ENCODE measurements at places on chromosomes 7 and 10. TPM values are rescaled to one million over a fixed set of nuclear protein-coding genes. Genes with fewer than 3 reads are reported as not detected.

PODXL gene
- 0.22 TPM for total RNA-seq

TMEM270 gene
- total RNA-seq = not detected

PSAP gene
- total RNA-seq = 148 TPM

ABCC2 gene
- total RNA-seq = 181 TPM

CHST3 gene
- total RNA-seq = 18.7 TPM

C10orf67 gene
- not detected for total RNA-seq

LRRC61 gene
- 34.8 TPM for total RNA-seq

DNA sequence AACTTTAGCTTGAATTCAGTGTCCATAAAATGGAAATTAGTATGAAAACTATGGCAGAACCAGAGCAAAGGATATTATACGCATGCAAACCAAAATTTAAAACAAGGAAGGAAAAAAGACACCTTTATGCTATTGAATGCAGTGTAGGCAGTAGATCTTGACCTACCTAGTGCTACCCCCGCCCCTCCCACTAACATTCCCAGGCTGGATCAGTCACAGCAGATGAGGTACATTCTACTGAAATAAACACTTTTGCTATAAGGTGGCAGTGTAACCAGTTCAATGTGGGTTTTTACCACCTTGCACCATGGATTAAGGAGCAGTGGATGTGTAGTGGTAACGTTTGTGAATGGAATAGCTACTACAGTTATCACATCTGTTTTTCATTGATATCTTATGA lies 27.9 kb downstream of the SRI start:
- no peaks in the 10 kb centered on the region for H3K27me3 ChIP-seq
- no peak overlapping the region for H3K27ac ChIP-seq
- peaks cover 13% of the 10 kb centered on the region for H3K4me1 ChIP-seq

DNA sequence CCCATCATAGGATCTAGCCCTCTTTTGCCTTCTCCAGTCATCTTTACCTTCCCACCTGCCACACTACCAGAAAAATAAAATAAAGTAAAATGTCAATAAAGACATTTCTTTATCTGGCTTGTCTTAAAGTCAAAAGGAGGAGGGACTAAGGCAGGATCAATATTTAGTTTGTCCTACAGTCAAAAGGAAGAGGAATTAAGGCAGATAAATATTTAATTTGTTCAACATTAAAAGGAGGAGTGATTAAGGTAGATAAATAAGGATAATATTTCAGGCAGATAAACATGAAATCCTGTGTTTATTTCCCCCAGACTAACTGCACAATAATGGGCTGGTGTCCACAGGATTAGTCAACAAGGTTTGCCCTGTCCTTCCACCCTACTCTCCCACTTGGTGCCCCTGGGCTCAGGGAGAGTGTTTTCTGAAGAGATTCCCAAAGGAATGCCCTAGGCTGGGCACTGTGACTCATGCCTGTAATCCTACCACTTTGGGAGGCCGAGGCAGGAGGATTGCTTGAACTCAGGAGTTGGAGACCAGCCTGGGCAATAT lies 18.3 kb upstream of the MSMB start:
- H3K27me3 ChIP-seq = no peaks in the 10 kb centered on the region
- H3K36me3 ChIP-seq = no peaks in the 10 kb centered on the region
- no peak overlapping the region for H3K4me3 ChIP-seq
- DNase-seq = no peak

- no peak for DNase-seq
- H3K4me1 ChIP-seq = no peaks in the 10 kb centered on the region
- H3K36me3 ChIP-seq = no peaks in the 10 kb centered on the region
- H3K4me3 ChIP-seq = no peak overlapping the region
- H3K27me3 ChIP-seq = no peaks in the 10 kb centered on the region
- no peak overlapping the region for H3K27ac ChIP-seq
Measured at GRCh38 chr7:155300641-155301452, 3.2 kb downstream of the INSIG1 start.

GRCh38 chr7:27128776-27129728 lies 1.5 kb downstream of the HOXA4 start:
- DNase-seq = no peak
- H3K27me3 ChIP-seq = no peaks in the 10 kb centered on the region
- H3K4me3 ChIP-seq = peak overlapping the region; percentile 88
- no peaks in the 10 kb centered on the region for H3K36me3 ChIP-seq
- no peak overlapping the region for H3K27ac ChIP-seq
- peaks cover 90% of the 10 kb centered on the region for H3K4me1 ChIP-seq

DNA sequence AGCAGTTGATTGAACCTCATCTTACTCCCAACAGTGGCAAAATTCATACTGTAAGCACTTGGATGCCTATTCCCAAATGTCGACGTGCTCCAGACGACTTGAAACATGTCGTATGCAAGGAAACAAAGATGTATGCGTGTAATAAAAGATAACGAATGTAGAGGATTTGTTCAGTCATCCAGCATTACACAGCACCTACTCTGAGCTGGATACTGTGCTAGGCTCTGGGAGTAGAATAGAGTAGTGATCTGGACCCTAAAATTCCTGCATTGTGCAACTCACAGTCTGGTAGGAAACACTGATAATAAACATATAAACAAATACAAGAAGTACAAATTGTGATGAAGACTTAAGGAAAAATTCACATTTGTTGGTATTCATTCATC lies 5.6 kb upstream of the TBX20 start:
- no peaks in the 10 kb centered on the region for H3K36me3 ChIP-seq
- no peak overlapping the region for H3K27ac ChIP-seq
- H3K4me1 ChIP-seq = no peaks in the 10 kb centered on the region

- H3K27ac ChIP-seq = no peak overlapping the region
- no peak overlapping the region for H3K4me3 ChIP-seq
- peaks cover 14% of the 10 kb centered on the region for H3K27me3 ChIP-seq
- peaks cover 17% of the 10 kb centered on the region for H3K4me1 ChIP-seq
- H3K36me3 ChIP-seq = no peaks in the 10 kb centered on the region
- no peak for DNase-seq
Measured at GRCh38 chr10:3512263-3512662, 272.7 kb downstream of the KLF6 start.

GRCh38 chr7:112963634-112964033 lies 123.0 kb downstream of the GPR85 start:
- no peak for DNase-seq
- H3K4me3 ChIP-seq = no peak overlapping the region
- no peak overlapping the region for H3K27ac ChIP-seq
- H3K27me3 ChIP-seq = no peaks in the 10 kb centered on the region

- no peak for DNase-seq
- H3K27ac ChIP-seq = no peak overlapping the region
- no peaks in the 10 kb centered on the region for H3K36me3 ChIP-seq
- no peaks in the 10 kb centered on the region for H3K27me3 ChIP-seq
- H3K4me3 ChIP-seq = no peak overlapping the region
Measured at GRCh38 chr7:23971031-23971430, 261.0 kb downstream of the STK31 start.

- H3K27me3 ChIP-seq = no peaks in the 10 kb centered on the region
- H3K4me1 ChIP-seq = peaks cover 51% of the 10 kb centered on the region
Measured at GRCh38 chr10:103781329-103782061, 73.9 kb downstream of the SH3PXD2A start.

GRCh38 chr10:101033276-101033675 lies 2.2 kb downstream of the SFXN3 start:
- H3K4me3 ChIP-seq = no peak overlapping the region
- H3K4me1 ChIP-seq = peaks cover 66% of the 10 kb centered on the region
- peaks cover 9% of the 10 kb centered on the region for H3K36me3 ChIP-seq
- no peak for DNase-seq

- H3K36me3 ChIP-seq = no peaks in the 10 kb centered on the region
- no peaks in the 10 kb centered on the region for H3K4me1 ChIP-seq
- H3K27me3 ChIP-seq = no peaks in the 10 kb centered on the region
- no peak overlapping the region for H3K27ac ChIP-seq
- no peak for DNase-seq
Measured at GRCh38 chr7:42033480-42033879, 203.5 kb downstream of the GLI3 start.

- no peak overlapping the region for H3K27ac ChIP-seq
- H3K36me3 ChIP-seq = peaks cover 8% of the 10 kb centered on the region
- no peaks in the 10 kb centered on the region for H3K4me1 ChIP-seq
- no peaks in the 10 kb centered on the region for H3K27me3 ChIP-seq
- DNase-seq = no peak
- no peak overlapping the region for H3K4me3 ChIP-seq
Measured at GRCh38 chr7:7231000-7231399, 48.7 kb downstream of the C1GALT1 start.

- no peaks in the 10 kb centered on the region for H3K27me3 ChIP-seq
- no peak overlapping the region for H3K27ac ChIP-seq
- H3K36me3 ChIP-seq = no peaks in the 10 kb centered on the region
Measured at GRCh38 chr10:61391281-61391680, 61.9 kb downstream of the TMEM26 start.

DNA sequence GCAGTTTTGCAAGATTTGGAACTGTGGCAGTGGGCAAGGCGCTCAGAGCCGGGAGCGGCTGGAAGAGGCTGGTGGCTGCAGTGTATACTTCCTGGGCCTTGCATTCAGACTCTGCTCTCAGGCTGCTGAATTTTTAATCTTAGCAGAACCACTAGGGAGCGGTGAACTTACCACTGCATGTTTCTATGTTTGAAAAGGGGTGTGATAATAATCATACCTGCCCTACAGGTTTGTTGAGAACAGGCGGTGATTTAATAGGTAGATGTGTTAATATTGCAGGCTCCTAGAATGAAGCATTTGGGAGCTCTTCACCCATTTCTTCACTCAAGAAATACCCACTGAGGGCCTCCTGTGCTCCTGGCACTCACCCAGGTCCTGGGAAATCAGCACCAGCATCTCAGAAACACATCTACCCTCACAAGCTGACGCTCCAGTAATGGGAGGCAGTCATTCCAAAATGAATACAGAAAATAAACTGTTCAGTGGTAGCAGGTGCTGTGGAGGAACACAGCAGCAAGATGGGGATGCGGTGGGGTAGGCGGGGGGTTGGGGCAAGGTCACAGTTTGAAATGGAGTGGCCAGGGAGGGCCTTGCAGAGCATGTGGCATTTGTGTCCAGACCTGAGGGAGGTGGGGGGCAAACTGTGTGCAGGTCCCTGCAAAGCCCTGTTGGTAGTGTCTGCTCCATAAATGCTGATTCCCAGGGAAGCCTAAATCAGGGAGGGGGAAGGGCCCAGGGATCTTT lies 41.0 kb downstream of the VWA2 start:
- no peak for DNase-seq
- no peak overlapping the region for H3K4me3 ChIP-seq
- H3K4me1 ChIP-seq = no peaks in the 10 kb centered on the region
- H3K36me3 ChIP-seq = no peaks in the 10 kb centered on the region
- H3K27me3 ChIP-seq = peaks cover 4% of the 10 kb centered on the region

DNA sequence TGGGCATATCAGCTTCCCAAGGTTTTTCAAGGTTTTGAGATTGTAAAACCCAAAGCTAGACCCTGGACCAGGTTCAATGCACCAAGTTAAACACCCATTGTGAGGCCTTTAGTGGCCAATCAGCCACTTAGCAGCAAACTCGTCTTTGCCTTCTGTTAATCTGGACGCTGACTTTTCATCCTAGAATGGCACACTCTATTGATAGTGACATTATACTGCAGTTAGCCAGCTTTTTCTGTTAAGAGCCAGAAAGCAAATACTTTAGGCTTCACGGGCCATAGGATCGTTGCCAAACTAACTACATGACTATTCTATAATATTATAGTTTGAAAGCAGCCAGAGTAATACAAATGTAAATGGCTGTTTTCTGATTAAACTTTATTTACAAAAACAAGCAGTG lies 51.3 kb downstream of the VKORC1L1 start:
- no peak overlapping the region for H3K27ac ChIP-seq
- H3K4me3 ChIP-seq = no peak overlapping the region
- H3K36me3 ChIP-seq = no peaks in the 10 kb centered on the region
- DNase-seq = no peak
- peaks cover 31% of the 10 kb centered on the region for H3K4me1 ChIP-seq

GRCh38 chr10:59991117-59991516 lies 84.8 kb upstream of the CCDC6 start:
- no peaks in the 10 kb centered on the region for H3K4me1 ChIP-seq
- no peak overlapping the region for H3K4me3 ChIP-seq
- H3K27ac ChIP-seq = no peak overlapping the region
- DNase-seq = no peak
- no peaks in the 10 kb centered on the region for H3K27me3 ChIP-seq

DNA sequence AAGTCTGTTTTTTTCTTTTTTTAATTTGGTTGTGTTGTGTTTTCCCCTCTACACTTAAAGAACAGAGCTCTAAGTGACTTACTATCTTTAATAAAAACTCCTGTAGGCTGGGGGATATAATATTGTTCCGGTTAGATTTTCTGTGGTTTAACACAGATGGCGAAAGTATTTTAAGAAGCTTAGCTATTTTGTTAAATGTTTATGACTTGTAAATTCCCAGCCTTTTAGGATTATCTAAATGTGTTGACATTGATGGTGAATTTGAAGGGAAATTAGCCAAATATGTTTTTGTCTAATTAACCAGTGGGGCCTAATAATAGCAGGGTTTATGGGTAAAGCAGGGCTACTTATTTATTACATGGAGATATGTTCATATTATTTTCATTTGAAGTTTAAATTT lies 538.5 kb downstream of the INHBA start:
- H3K36me3 ChIP-seq = no peaks in the 10 kb centered on the region
- no peak for DNase-seq
- H3K27ac ChIP-seq = no peak overlapping the region
- no peak overlapping the region for H3K4me3 ChIP-seq
- no peaks in the 10 kb centered on the region for H3K27me3 ChIP-seq
- no peaks in the 10 kb centered on the region for H3K4me1 ChIP-seq

- DNase-seq = no peak
- H3K36me3 ChIP-seq = peaks cover 15% of the 10 kb centered on the region
- H3K27me3 ChIP-seq = no peaks in the 10 kb centered on the region
- peaks cover 51% of the 10 kb centered on the region for H3K4me1 ChIP-seq
Measured at GRCh38 chr7:127587663-127588018, 570 bp upstream of the ARF5 start.

DNA sequence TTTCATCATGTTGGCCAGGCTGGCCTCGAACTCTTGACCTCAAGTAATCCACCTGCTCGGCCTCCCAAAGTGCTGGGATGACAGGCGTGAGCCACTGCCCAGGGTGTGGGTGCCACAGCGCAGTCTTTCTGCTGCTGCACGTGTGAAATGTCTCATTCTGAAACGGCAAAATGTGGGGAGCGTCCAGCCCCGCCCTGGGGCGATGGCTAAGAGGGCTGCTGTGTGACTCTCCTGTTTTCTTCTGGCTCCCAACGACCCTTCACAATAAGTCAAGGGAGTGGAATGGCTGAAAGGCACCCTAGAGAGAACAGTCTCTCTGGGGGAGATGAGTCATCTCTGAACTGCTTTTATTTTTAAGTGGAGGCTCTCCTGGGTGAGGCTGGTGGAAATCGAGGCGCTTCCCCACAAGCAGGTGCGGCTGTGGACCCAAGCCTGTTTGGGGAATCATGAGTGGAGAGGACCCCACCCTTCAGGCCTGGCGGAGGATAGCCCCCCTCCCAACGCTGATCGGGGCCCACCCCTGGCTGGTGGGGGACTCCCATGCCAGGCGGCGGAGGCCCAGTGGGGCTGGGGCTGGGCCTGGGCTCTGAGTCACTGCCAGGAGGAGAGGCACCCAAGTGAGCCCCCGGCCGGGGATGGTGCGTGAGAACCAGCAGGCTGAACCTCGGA lies 18.0 kb downstream of the ADAP1 start:
- H3K27me3 ChIP-seq = no peaks in the 10 kb centered on the region
- peaks cover 13% of the 10 kb centered on the region for H3K4me1 ChIP-seq
- no peaks in the 10 kb centered on the region for H3K36me3 ChIP-seq
- no peak overlapping the region for H3K27ac ChIP-seq

Measured in HepG2 (cell line).